CD4-positive, alpha-beta T cell treated with Interleukin-10 for 1 hour (primary cell): ENCODE measurements at places on chromosomes 3 and 15.

DNA sequence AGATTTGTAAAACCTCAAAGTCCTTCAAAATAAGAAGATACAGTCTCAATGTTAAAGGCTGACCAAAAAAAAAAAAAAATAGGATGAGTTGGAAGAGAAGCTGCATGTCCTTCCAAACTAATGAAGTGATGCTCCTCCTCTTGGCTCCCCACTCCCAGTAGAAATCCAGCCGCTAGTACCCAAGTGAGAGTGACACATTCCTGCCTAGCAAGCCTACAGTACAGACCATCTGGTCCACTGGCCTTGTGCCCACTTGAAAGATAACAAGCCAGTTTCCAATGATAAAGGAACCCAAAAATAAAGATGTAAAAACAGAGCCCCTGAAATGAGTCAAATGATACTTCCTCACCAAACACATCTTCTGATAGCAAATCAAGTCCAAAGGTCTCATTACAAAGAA, 258.7 kb upstream of the NSMCE3 start:
- DNase-seq = no peak

DNA sequence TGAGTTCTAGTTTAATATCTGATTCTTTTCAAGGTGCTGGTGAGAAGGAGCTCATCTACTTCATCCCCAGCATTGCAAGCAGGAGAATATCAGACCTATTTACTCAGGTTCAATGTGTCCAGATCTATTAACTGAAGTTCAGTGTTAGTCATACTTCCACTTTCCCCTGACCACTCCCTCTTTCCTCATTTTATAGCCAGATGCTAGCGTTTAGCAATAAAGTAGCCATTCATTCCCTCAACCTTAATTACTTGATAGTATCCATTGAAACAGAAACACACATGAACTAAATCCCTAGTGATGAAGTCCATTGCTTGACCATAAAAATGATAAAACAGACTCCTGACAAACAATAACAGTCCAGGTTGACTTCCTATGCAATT, 60.0 kb downstream of the RPL22L1 start:
- DNase-seq = no peak

- no peak for DNase-seq
These were observed 142.2 kb upstream of the MRPS22 start for GRCh38 chr3:139201446-139202225.

GRCh38 chr15:72135719-72136118, 17.5 kb downstream of the SENP8 start:
- DNase-seq = no peak
